ENCODE measurements at places on chromosomes 7 and 10.

GRCh38 chr10:111482621-111483216 lies 405.9 kb downstream of the ADRA2A start:
- DNase-seq: no peak

GRCh38 chr7:102195361-102195760 lies 91.3 kb upstream of the SH2B2 start:
- DNase-seq: no peak

DNA sequence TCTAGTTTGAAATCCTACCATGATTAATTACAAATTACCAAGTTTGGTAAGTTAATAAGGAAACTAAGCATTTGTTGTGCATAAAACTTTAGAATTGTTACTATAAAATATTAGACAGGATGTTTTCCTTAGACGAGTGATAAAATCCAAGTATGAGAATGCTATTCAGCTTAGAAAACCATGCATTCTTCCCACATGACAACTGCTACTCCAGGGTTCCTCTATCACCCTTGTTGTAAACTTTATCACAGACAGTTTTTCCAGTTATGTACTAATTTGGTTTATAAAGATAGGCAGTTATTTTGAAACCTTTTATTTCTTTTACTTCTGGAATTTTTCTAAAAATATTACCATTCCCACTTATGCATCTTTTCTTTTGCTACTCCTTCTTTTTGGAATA lies 52.0 kb downstream of the SIRT1 start:
- no peak for DNase-seq

- DNase-seq: no peak
Observed at GRCh38 chr10:28343252-28343651, 40.4 kb upstream of the MPP7 start.

- no peak for DNase-seq
Observed at GRCh38 chr7:16695621-16696237, 49.7 kb downstream of the BZW2 start.

- no peak for DNase-seq
Observed at GRCh38 chr7:27124902-27125689, 5.5 kb downstream of the HOXA4 start.

GRCh38 chr7:157627646-157628045 lies 290.8 kb downstream of the DNAJB6 start:
- DNase-seq: no peak

- DNase-seq: no peak
Observed at GRCh38 chr10:119478111-119478802, 64.3 kb downstream of the RGS10 start.

DNA sequence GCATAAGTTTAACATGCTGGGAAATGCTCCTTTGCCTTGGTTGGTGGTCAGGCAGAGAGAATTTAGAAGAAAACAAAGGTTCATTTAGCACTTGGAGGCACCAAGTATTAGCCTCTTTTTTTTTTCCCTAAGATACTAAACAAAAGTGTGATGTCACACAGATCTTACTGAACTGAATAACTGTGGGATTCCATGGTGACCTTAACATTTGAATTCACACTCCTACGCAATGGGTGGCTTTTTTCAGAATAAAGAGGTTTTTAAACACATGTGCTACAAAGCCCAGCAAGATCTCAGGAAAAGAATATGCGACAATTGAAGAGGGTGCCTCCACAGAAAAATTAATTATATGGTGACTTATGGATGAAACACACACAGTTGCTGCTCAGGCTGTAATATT lies 133.4 kb upstream of the ABCB5 start:
- DNase-seq: no peak

DNA sequence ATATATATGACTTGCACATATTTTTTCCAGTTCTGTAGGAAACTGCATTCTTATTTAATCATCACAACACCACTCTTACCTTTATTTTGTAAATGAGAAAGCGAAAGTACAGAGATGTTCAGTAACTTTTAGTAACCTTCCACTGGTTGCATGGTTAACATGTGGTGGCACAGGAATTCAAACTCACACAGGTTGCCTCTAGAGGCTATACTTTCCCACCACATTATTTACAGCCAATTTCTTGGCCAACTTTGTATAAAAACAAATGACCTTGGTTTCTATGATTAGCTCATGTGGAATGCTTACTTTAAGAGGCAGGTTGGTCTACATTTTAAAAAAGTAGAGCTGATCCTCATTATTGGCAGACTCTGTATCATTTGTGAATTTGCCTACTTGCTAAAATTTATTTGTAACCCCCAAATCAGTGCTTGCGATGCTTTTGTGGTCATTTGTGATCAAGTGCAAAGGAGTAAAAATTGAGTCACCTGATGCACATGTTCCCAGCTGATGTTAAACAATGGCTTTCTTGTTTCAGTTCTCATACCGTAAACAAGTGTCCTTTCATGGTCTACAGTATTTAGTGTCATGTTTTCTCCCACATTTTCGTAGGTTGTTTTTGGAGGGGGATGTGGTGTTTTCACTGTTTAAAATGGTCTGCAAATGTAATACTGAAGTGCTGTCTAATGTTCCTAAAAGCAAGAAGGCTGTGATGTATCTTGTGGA lies 14.8 kb downstream of the BBS9 start:
- DNase-seq: no peak

GRCh38 chr10:27188897-27189296 lies 33.7 kb downstream of the MASTL start:
- no peak for DNase-seq

- no peak for DNase-seq
Observed at GRCh38 chr10:25530306-25530705, 355.5 kb downstream of the GPR158 start.

- no peak for DNase-seq
Observed at GRCh38 chr10:33535866-33536265, 201.4 kb upstream of the NRP1 start.

All from stimulated activated CD8-positive, alpha-beta memory T cell treated with anti-CD3 and anti-CD28 coated beads, Interleukin-12 subunit alpha, Interleukin-12 subunit beta, amount 100 ng/mL, for 1 hour (primary cell).